Hematopoietic multipotent progenitor cell treated with erythropoietin and hydrocortisone succinate and interleukin-3 and kit ligand, for 6 days (in vitro differentiated cells): ENCODE measurements at places on chromosomes 12 and 14.

- no peak for DNase-seq
These were observed 7.6 kb downstream of the DLK1 start for GRCh38 chr14:100734031-100734990.

DNA sequence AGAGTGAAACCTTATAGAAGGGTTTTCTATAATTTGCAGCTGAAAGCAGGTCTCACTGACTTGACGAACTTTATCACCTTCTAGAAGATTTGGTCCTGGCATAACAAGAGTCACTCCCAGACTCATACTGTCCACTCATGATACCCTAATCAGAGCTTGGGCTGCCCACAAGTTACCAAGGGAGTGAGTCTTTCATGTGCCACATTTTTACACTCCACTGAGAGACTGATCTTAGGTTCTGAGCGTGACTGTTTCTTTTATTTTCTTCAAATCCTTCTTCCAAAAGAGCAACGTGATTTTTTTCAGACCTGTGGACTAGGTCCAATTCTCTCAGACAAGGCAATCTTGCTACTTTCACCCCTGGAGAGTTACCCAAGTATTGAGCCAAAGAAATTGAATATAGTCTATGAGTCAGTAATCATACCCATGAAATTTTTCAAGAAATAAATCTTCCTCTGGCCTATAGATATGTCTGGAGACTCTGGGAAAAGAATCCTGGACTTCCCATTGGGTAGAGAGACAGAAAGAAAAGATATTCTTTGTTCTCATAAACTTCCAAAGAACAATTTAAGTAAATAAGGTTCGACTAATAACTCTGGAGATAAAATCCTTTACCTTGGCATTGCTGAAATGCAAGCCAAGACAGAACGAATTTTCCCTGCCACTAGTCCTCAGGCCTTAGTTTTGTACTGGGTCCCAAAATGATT lies 26.9 kb downstream of the SIX1 start:
- DNase-seq, result no peak

GRCh38 chr12:42483521-42483790 lies 106.1 kb downstream of the PRICKLE1 start:
- DNase-seq, result no peak

DNA sequence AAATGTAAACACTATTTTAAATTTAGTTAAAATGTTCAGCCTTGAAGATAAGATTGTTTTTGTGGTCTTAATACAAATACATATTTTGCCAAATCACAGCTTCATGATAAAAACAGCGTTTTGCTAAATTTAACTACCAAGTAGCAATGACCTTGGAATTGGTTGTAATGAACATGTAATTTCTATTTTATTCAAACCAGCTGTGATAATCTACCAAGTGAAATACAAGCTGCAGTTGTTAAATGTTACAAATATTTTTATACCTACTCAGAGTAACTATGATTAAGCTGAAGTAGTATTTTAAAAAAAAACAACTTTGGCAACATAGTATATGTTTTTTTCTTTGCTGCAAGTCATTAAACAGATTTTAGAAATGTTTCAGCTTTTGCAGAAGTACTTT lies 96.2 kb downstream of the CPSF2 start:
- no peak for DNase-seq

DNA sequence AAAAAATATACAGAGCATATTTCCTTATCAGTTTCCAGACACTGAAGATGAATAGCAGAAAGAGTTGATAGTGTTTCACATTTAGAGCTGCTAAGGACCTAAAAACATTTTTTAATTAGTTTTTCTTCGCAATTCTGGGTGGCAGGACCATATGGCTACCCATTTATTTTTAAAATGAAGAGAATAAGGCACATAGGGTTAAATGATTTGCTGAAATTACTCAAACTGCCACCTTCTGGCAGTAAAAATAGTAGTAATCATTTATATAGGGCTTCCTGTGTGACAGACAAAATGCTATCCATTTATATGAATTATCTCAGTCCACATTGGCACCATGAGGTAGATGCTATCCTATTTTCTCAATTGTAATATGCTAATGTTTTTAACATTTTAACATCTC lies 108.6 kb upstream of the CCDC196 start:
- no peak for DNase-seq

GRCh38 chr14:101849125-101849524 lies 87.6 kb downstream of the PPP2R5C start:
- DNase-seq, result peak; percentile 84
